WTC11 (cell line): ENCODE measurements at places on chromosomes 1 and 21.
A peak's percentile ranks its signal among the peaks of the same experiment; 100 is the strongest.

GRCh38 chr1:157932069-157932468 is 61.4 kb upstream of the KIRREL1 start:
- no peak for DNase-seq

DNA sequence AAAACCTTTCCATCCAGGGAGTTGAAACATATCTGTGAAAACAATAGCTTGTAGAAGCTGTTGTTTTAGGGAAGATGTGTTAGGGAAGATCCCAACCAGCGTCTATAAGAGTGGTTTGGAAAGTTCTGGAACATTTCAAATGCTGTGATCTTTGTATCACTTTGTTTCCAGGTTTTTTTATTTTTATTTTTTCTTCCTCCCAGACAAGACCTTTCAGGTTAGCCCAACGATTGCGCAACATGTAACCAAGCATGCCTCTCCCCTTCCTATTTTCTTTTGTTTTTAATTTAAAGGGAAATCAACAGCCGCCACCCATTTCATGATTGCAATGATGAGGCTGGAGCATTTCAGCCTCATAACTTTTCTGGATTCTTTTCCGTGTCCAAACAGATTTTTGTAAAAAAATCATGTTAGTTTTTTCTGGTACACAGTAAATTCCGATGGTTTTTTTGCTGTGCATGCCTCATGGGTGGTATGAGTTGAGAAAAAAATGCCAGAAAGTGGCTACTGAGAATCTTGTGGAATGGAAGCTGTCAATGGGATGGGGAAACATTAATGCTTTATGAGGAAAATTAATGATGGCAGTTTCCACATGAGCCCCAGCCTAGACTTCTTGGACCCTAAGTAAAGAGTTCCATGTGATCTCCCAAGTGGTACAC is 109.3 kb downstream of the RUNX1 start:
- DNase-seq: no peak

DNA sequence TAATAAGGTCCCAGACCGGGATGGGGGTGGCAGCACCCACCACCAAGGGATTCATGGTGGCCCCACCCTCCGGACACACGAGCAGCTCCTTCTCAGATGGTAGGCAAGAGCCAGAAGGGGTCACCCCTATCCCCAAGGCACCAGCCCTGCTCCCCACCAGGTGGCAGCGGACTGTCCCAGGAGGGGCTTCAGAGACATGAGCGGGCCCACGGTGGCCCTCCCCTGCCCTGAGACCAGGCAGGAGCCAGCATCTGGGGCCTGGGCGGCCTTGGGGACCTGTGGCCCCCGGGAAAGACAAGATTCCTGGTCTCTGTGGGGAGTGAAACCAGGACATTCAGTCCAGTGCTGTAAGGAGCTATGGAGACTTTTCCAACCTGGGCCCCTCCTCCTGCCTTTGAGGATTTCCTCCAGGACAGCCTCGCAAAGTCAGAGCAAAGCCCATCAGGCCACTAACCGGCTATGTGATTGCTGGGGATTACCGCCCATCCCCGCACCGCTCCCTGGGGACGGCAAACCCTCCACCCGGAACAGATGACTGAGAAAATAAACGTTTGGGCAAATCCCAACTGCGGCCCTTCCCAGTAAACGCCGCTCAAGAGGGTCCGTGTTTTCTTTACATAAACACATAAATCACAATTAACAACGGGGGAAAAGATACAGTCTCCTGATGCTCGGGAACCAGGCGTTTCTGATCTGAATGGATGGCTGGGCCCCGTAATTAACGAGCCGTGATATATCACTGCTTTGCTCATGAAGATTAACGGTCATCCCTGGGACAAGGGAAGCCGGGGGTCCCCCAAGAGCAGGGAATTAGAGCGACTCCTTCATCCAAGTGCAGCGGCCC is 50.9 kb upstream of the ARHGEF16 start:
- DNase-seq: peak; percentile 71

DNA sequence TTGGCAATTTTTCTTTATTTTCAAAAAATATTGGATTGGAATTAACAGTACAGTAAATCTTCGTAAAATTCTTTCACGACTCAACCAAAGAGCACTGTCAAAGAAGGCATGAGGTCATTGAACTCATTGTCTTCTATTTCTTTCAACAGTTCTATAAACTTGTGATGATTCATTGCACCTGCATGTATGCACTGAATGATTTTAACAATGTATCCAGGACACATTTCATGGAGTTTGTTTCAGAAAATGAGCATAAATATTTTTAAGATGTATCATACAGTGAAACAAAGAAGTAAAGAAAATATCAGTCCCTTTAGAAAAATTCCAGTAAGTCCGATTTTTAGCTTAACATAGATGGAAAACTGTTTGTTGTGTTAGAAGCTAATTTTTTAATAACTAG is 33.6 kb upstream of the CD34 start:
- DNase-seq: no peak

- DNase-seq: no peak
These were observed 43.4 kb downstream of the WDR64 start for GRCh38 chr1:241695246-241696171.

DNA sequence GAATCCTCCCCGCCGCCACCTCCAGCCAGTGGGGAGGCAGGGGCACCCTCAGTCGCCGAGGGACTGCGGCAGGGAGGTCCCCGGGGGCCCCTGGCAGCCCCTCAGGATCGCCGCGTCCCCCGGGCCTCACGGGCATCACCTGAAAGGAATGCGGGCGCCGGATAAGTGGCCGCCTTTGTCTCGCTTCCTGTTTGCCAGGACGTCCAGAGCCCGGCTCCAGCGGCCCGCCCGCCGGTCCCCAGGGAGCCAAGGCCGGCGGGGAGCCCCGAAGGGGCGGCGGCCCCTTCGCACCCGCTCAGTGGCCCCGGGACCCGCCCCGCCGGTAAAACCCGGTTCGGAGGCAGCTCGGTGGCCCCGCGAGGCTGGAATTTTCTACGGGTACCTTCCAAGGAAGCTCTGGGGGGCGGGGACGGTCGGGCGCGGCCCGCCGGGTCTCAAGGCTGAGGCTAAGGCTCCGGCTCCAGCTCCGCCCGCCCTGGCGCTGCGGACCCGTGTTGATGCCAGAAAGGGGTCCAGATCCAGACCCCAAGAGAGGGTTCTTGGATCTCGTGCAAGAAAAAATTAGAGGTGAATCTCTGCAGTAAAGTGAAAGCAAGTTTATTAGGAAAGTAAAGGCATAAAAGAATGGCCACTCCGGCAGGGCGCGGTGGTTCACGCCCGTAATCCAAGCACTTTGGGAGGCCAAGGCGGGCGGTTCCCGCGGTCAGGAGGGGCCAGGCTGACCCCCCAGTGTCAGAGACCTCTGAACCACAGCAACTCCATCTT is 12.6 kb downstream of the TINAGL1 start:
- DNase-seq: peak; percentile 56

GRCh38 chr1:156807627-156808026 is 9.0 kb downstream of the SH2D2A start:
- DNase-seq: no peak

- no peak for DNase-seq
These were observed 5.8 kb downstream of the IFI16 start for GRCh38 chr1:159015440-159015909.

GRCh38 chr1:62250126-62250726 is 55.6 kb downstream of the L1TD1 start:
- DNase-seq: no peak

DNA sequence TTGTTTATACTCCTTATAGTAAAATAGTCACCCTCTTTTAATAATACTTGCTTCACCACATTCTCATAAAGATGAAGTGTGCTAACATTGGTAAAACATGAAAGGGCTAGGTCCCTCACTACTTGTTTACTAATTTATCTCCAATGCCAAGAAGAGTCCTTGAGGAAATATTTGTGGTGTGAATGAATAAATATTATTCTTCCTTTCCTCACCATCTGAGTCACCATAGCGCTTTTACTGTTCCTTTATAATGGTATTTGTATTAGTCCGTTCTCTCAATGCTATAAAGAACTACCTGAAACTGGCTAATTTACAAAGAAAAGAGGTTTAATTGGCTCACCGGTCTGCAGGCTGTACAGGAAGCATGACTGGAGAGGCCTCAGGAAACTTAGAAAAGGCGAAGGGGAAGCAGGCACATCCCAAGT is 222.8 kb upstream of the ZRANB2 start:
- no peak for DNase-seq

DNA sequence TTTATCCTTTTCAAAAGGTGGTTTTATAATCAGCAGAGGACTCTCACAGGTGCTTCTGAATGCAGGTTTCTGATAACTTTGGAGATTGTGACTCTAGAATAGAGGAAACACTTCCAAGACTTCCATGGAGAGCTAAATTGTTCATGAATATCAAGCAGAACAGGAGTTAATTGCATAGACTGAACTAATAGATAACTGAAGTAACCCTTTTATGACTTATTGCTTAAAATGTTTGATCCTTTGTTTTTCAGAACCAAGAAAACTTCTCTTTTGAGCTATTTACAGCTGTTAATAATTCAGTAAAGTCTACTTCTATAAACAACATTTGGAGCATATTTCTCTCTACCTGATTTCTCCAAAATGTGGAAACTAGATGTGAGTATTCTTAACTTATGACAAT is 19.9 kb downstream of the TEX46 start:
- no peak for DNase-seq

GRCh38 chr1:26582836-26583460 is 53.4 kb downstream of the RPS6KA1 start:
- no peak for DNase-seq

DNA sequence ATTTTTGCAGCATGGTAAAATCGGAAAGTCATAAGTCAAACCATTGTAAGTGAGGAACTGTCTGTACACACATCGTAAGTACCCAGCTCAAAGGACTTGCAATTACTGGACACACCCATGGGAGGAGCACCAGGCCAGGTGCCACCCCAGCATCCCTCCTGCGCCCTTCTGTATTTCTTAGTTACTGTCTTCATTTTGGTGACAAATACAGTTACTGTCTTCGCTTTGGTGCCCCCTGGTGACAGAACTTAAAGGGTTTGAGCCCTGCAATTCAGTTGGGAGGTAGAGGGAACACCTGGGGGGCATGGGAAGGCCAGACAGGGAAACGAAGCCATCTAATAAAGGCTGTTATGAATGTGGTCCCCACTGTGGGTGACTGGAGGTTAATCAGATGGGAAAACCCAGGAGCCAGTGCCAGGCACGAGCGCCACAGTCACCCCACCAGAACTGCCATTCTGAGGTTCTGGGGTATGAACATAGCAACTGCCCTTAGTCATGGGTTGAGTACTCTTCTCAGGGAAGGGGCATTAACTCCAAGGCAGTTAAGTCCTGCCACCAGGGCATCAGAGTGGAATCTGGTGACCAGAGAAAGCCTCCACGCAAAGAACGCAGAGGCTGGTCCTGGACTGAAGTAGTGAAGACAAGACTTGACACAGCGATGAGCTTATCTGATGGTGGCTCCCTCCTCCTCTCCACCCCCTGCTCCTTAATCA is 612.9 kb downstream of the PTPRU start:
- DNase-seq: peak; percentile 76

DNA sequence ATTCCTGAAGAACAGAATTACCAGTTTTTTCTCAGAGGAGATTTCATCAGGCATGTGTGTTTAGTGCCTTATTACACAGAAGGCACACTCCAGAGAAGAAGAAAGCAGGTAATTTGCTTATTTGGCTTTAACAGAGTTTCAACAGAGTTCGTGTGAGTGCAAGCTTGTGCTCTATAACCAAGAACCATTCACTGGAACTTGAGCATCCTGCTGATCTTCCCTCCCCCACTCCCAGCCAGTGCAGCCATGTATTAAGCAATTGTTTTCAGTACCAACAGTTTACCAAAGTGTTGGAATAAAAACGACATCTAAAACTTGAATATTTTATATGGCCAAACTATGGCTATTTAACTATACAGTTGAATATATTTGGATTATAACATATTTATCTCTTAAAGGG is 4.3 kb downstream of the MGST3 start:
- DNase-seq: no peak

DNA sequence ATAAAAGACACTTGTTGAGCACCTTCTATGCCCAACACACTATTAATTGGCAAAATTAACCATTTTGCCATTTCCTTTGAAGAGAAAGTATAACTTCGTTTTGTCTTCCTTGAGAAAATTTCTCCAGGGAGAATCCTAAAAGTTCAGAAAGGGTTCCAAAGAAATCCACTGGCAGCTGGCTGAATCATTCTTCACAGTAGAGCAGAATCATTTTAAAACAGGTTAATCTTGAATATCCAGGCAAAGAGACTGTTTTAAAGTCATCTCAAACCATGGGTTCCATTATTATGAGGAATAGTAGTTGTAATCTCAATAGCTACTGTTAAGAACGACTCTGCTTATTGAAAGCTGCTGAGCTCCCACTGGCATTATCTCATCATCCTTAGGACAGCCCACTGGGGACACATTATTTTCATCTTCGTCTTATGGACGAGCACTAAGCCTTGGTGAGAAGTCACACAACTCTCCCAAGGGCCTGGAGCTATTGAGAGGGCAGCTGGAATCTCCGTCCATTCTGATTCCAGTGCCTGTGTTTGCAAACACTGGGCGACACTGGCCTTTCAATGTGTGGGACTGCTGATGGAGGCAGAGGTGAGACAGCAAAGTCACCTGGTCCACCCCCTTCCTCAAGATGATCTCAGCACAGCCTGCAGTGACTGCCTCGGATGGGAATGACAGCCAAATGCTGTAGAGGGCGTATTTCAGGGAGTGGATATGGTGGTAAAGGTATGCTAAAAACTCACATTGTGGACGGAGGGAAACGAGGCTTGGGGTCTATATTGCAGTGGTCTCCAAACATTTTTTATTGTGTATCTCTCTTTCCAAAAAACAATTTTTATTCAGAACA is 15.3 kb upstream of the PGBD5 start:
- DNase-seq: peak; percentile 56

GRCh38 chr1:211586538-211586937 is 7.6 kb upstream of the SLC30A1 start:
- DNase-seq: no peak

GRCh38 chr1:2345297-2346075 is 45.9 kb downstream of the MORN1 start:
- no peak for DNase-seq

- no peak for DNase-seq
These were observed 104.0 kb downstream of the PAX7 start for GRCh38 chr1:18734461-18735223.

GRCh38 chr1:66557157-66557556 is 23.2 kb downstream of the SGIP1 start:
- no peak for DNase-seq

- no peak for DNase-seq
These were observed 479 bp downstream of the SELENOF start for GRCh38 chr1:86913399-86913895.

GRCh38 chr1:185267301-185267700 is 49.7 kb downstream of the IVNS1ABP start:
- no peak for DNase-seq
